Activated CD8-positive, alpha-beta memory T cell treated with anti-CD3 and anti-CD28 coated beads for 36 hours (primary cell): ENCODE measurements at places on chromosomes 3 and 15. TPM values are rescaled to one million over a fixed set of nuclear protein-coding genes. Genes with fewer than 3 reads are reported as not detected.

Gene RTP3
- not detected for total RNA-seq

Gene TNFAIP8L3
- 1.2 TPM for total RNA-seq

Gene PPM1L
- total RNA-seq: 3.2 TPM

Gene CX3CR1
- 0.51 TPM for total RNA-seq

Gene DUOX1
- total RNA-seq: 0.19 TPM

Gene CCDC39
- total RNA-seq: not detected

Gene GANC
- total RNA-seq: 20.4 TPM

Gene CCDC9B
- 0.17 TPM for total RNA-seq

Gene KBTBD8
- total RNA-seq: 26.4 TPM

Gene CCK
- total RNA-seq: not detected

Gene CCR8
- total RNA-seq: 2.5 TPM

Gene ATP13A5
- total RNA-seq: not detected

Gene HRH1
- 0.46 TPM for total RNA-seq

Gene PDIA5
- 19.7 TPM for total RNA-seq

Gene FAM107A
- total RNA-seq: not detected

Gene HRG
- not detected for total RNA-seq

Gene IL20RB
- 0.63 TPM for total RNA-seq

Gene COL6A5
- not detected for total RNA-seq

Gene PP2D1
- total RNA-seq: not detected

Gene ITPKA
- total RNA-seq: 0.57 TPM

Gene EBLN2
- 3.6 TPM for total RNA-seq

Gene CHST2
- 4.0 TPM for total RNA-seq

Gene FBN1
- total RNA-seq: 0.40 TPM

Gene CHRNA3
- not detected for total RNA-seq

Gene GXYLT2
- total RNA-seq: not detected

Gene AMT
- 1.5 TPM for total RNA-seq

Gene SLC22A13
- 0.23 TPM for total RNA-seq

Gene NR2F2
- total RNA-seq: not detected

Gene HDDC3
- 41.3 TPM for total RNA-seq

Gene RABL3
- 41.4 TPM for total RNA-seq

Gene AQP9
- 0.06 TPM for total RNA-seq

Gene ALG1L2
- total RNA-seq: 1.0 TPM

Gene TBC1D2B
- 43.0 TPM for total RNA-seq

Gene AMOTL2
- total RNA-seq: not detected

Gene MCTP2
- total RNA-seq: 23.4 TPM

Gene CFAP44
- 3.9 TPM for total RNA-seq

Gene PLA2G4B
- total RNA-seq: 4.1 TPM

Gene PPP1R14D
- total RNA-seq: not detected

Gene MESP2
- total RNA-seq: not detected

Gene CKMT1B
- 0.27 TPM for total RNA-seq

Gene CPLX3
- not detected for total RNA-seq

Gene CHDH
- 0.23 TPM for total RNA-seq
